ENCODE measurements at places on chromosomes 2 and 18. TPM values are rescaled to one million over a fixed set of nuclear protein-coding genes. Genes with fewer than 3 reads are reported as not detected.

DNA sequence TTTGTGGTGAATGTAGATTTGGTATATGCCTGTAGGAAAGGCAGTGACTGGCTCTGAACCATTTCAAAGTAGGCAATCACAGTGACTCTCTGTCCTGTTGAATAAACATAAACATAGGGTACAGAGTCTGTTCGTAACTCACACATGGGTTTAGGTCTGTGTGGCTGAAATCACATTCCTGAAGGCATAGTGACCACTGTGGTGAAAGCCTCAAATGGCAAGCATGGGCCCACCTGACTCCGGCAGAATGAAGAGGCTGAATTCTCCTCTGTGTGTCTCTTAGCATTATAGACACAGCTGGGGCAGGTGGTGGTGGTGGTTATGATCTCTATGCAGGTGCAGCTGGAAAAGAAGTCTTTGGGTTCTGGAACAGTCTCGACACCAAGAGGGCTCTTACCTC lies 61.2 kb downstream of the ITGA6 start:
- no peak for DNase-seq

GRCh38 chr2:238448031-238448955 lies 21.6 kb downstream of the ASB1 start:
- DNase-seq: no peak

- peak; percentile 87 for DNase-seq
These were observed 448.3 kb upstream of the SLC14A2 start for GRCh38 chr18:45166836-45167551.

DNA sequence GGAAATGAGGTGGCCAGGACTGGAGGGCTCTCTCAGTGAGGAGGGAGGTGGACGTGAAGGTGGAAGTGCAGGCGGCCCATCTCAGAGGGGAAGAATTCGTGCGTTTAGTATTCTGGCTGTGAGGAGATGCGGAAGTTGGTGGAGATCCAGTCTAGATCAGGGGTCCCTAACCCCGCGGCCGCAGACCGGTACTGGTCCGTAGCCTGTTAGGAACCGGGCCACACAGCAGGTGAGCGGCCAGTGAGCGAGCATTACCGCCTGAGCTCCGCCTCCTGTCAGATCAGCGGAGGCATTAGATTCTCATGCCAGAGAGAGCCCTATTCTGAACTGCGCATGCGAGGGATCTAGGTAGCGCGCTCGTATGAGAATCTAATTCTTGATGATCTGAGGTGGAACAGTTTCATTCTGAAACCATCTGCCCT lies 1.6 kb upstream of the FHOD3 start:
- no peak for DNase-seq

The ZAP70 gene
- 2.2 TPM for total RNA-seq

DNA sequence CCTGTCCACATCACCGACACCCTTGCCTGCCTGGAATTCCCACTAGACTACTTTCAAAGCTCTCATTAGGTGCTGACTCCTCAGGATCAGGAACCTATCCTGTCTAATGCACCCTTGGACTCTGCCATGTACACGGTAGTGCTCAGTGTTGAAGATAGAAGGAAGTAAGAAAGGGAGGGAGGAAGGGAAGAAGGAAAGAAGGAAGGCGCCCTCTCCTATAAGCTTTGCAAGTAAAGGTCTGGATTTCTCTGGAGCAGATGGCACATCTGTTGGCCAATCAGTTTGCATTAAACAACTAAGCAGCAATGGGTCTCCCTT lies 45.3 kb downstream of the SCTR start:
- DNase-seq: no peak

DNA sequence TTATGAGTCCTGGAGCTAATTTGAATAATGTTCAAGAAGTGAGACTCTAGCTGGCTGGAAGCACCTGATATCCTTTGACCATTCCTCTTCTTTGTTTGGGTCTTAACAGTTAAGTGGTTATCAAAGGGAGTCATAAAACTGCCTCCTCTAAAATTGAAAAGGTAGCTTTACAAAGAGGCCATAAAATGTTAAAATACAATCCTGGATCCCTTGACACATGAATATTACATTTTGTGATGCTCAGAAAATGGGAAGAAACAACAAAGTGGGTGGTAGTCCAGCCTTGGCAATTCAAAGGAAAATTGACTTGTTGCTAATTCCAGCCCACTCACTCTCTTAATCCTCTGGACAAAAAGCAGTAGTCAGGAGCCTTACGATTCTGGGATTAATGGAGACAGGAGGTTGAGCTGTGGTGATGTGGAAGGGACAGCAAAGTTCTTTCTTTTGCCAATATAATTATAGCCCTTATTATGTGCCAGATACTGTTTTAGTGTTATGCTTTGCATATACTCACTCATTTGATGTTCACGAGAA lies 339.2 kb downstream of the PDE11A start:
- no peak for DNase-seq

- no peak for DNase-seq
These were observed 75.8 kb downstream of the ANKRD44 start for GRCh38 chr2:197234671-197235191.

DNA sequence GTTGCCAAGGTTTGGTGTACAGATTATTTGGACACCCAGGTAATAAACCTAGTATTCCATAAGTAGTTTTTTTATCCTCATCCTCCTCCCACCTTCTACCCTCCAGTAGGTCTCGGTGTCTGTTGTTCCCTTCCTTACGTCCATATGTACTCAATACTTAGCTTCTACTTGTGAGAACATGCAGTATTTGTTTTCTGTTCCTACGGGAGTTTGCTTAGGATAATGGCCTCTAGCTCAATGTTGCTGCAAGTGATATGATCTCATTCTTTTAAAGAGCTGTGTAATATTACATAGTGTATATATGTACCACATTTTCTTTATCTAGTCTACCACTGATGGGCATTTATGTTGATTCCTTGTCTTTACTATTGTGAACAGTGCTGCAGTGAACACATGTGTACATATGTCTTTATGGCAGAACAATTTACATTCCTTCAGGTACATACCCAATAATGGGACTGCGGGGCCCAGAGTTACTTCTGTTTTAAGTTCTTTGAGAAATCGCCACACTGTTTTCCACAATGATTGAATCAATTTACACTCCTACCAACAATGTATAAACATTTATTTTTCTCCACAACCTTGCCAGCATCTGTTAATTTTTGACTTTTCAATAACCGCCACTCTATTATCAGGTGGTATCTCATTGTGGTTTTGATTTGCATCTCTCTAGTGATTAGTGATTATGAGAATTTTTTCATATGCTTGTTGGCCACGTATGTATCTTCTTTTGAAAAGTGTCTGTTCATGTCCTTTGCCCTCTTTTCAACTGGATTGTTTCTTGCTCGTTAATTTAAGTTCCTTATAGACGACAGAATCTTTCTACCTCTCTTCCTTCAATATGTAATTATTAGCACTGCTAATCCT lies 88.0 kb downstream of the MEMO1 start:
- DNase-seq: no peak

- DNase-seq: no peak
These were observed 683.0 kb upstream of the PKDCC start for GRCh38 chr2:41364842-41365241.

DNA sequence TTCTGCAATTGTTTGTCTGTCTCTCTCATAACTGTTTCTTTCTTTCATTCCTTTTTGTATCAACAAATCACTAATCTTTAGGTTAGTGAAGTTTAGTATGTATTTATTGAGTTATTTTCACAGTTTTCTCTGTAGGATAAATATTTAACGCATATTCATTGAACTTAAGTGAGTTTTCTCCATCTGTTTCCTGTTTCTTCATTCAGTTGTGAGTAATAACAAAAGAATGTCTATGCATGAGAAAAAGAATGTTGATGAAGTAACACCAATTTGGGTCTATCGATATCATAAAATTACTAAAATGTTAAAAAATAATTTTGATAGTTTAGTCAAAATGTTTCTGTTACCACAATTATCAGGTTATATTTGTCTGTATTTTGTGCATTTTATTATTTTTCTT lies 948.0 kb downstream of the DSC3 start:
- peak; percentile 3 for DNase-seq

The TSGA10 gene
- total RNA-seq: 5.9 TPM

- DNase-seq: no peak
These were observed 20.4 kb downstream of the DSG4 start for GRCh38 chr18:31396796-31397612.

DNA sequence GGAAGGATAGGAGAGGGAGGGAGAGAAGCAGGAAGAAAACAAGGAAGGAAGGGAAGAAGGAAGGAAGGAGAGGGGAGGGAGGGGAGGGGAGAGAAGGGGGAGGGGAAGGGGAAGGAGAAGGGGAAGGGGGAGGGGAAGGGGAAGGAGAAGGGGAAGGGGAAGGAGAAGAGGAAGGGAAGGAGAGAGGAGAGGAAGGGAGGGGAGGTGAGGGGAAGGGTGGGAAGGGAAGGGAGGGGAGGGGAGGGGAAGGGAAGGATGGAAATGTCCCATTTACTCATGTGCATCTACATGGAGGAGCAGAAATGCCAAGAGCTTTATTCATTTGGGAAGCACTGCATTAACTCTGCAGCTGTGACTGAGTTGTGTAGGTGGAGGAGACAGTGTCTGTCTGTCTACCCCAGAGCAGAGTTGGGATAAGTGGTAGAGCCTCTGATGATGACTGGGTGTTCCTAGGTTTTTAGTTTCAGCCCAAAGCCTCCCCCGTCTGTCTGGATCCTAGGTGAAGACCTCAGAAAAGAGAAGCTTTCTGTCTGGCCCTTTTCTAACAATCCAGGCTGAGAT lies 131.3 kb downstream of the COL6A3 start:
- DNase-seq: no peak

DNA sequence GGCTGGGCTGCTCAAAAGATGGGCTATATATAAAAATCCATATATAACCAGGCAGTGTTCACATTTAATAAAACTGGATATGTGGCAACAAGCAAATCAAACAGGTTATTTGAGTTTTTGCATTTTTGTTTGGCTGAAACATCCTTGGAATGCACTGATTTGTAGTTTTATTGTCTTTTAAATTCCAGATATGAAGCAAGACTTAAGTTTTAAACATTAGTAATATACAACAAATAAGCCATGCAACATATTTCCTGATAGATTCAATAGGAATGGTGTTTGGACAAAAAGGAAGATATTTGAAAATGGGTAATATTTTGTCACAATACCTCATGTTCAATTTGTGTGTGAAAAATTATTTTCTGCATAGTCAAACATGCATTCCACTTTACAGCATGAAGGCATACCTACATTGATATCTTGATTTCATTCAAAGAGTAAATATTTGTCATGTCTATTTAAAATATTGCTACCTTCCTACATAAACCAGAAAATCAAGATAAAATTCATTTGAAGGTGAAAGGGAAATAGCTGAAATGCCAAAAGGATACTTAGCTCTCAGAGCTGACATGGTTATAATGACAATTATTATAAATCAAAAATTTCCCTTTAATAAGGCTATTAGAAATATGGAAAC lies 132.3 kb upstream of the NETO1 start:
- DNase-seq: no peak

DNA sequence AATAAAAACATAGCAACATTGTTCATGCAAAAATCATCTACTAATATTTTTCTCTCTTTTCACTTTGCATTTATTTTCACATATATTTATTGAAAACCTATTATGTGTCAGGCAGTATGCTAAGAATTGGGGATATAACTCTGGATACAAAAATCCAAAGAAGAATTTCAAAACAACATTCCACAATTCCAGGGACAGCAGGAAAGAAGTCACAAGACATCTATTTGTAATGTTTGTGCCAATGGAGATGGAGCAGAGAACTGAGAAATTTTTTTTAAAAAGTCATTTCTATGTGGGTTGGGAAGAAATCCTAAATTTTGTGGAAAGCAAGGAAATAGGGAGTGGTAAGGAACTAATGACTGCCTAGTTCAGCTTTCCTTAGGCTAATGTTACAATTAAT lies 128.6 kb upstream of the TLK1 start:
- DNase-seq: peak; percentile 15

DNA sequence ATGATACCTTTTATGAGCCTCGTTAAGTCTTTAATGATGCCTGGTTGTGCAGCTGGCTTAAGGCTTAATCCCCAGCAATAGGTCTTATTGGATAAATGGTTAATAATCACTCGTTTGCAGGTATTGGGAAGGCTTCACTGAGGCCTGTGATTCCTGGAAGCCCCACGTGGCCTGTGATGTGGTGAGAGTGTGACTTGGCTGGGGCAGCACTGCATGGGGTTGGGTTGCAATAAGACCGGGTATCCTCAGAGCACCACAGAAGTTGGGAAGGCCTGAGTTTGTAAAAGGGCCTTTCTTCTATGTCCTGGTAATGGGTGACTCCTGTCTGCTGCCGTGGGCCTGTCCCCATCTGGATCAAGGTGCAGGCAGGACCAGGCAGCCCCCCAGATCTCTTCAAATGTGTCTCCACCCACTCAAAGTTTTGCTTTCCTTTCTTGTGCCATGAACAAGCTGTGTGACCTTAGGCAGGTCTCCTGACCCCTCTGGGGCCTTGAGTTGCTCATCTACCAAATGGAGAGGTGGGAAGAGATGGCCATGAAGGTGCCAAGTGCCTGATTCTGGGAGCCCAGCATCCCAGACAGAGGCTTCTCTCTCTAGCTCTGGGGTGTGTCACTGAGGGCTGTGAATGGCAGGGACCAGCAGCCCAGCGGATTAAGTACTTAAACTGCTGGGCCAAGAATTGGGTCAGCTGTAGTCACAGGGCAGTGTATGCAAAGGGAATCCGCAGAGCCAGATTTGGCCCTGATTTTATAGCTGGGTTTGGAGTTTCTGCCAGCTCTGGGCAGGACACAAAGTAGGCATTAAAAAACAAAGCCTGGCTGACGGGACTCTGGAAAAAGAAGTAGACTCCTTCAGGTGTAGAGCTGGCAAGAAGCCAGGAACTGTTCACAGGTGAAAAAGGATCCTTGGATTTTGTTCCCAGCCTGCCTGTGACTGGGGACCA lies 24.4 kb downstream of the LBH start:
- DNase-seq: no peak

The GRP gene
- total RNA-seq: not detected

The IFIH1 gene
- total RNA-seq: 5.1 TPM

The GNAL gene
- 0.36 TPM for total RNA-seq

- DNase-seq: no peak
These were observed 12.4 kb upstream of the ZFP36L2 start for GRCh38 chr2:43238813-43239212.

The PRADC1 gene
- total RNA-seq: 101 TPM

All from myocyte (in vitro differentiated cells).